Myocyte (in vitro differentiated cells): ENCODE measurements at places on chromosomes 3 and 15.

DNA sequence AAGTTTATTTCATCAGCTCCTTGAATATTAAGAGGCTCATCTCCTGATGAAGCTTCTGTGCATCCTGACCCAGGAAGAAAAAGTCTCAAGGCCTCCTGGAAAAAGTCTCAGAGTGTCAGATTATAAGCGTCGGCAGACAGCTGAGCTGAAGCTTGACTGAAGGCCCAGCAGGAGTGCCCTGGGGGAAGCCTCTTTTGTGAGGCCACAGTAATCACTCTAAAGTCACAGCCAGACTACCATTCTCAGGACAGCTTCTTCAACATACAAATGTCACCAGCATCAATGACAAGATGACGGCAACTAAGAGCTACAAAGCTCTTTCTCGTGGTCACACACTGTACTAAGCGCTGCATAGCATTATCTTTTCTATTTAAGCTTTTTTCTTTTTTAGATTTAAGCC, 72.7 kb upstream of the LRRN1 start:
- no peak for DNase-seq

DNA sequence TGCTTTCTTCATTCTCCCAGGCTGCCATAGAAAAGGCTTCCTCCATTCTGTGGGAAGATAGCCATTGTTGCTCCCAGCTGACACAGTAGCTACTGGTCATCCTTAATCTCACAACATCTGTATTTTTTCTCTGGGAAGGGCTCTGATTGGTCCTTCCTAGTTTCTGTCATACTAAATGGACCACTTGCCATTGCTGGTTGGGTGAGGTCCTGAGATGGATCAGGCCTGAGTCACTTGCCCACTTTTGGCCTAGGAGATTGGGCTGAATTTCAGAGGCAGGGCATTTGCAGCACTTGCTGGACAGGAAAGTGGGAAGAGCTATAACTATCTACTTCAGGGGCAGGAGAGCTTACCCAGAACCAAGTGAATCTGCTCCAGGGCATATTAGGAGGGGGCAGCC, 106.5 kb upstream of the PROK2 start:
- peak; percentile 36 for DNase-seq

- no peak for DNase-seq
These were observed 130.2 kb upstream of the ANKRD28 start for GRCh38 chr3:15927969-15928368.

DNA sequence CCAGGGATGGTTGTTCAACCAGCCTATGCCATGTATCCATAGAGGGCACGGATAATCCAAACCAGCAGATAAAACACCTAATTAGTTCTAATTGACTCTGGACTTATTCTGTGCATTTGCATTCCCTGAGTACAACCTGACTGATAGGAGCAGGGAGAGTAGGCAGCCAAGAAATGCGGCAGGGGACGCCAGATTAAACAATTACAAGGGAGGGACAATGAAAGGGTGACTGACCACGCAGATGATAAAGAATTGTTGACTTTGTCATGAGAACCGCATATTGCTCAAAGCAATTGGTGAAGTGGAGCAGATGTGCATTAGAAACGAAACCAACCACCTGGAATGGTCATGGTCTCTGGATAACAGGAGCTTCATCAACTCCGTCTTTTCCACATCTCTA, 369.1 kb upstream of the FRG2C start:
- no peak for DNase-seq

GRCh38 chr15:101052031-101052620, 133.0 kb downstream of the LRRK1 start:
- no peak for DNase-seq

- DNase-seq, result no peak
These were observed 16.8 kb downstream of the MYO5C start for GRCh38 chr15:52278636-52279367.

DNA sequence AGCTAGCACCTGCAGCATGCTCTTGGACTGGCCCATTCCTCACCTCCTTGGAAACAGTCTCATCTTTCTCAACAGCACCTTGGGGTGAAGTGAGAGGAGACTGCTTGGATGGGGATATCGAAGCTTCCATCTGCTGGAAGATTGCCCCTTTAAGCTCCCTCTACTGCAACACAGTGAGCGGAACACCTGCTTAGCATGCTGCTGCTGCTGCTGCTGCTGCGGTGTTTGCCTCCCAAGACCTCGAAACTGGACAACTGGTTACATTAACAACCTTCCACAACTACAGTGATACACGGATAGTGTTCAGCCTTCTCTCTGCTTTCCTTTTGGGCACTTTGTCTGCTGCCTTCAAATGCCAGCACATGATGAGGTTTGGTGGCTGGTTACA, 253.9 kb upstream of the LYSMD4 start:
- no peak for DNase-seq

- DNase-seq, result no peak
These were observed 167.3 kb upstream of the THBS1 start for GRCh38 chr15:39413558-39413957.

GRCh38 chr3:94004301-94004910, 24.0 kb downstream of the STX19 start:
- DNase-seq, result peak; percentile 59

DNA sequence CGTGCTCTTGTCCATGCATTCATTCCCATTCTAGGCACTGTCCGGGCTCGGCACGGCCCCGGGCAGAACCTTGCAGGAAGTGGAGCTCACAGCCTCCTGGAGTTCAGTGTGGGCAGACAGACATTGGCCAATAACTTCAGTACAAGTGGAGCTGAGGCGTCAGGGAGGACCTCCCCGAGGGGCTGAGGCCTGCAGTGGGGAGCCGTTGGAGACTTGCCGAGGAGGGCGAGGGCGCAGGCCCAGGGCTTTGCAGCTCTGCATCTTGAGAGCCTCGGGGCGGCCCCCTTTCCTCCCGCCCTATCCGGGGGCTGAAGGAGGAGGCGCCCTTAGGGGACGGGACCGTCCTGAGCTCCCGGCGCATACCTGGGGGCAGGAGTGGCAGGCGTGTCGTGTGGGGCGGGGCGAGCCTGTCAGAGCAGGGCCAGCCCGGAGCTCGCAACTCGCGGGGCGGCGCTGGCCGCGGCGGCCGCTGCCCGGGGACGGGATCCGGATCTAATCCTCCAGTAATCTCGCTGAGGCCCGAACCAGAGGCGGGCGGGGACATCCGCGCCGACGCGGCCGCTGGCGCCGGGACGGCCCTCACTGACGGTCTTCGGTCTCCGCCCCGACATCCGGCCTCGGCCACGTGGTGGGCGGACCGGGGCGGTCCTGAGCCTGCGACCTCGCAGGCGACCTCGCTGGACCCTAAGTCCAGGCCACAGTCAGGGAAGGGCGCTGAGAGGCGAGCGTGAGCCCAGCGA, at the start of gene ACY1:
Gene ACY1, plus strand, starts transcription at position 698 of the 740 bp plus-strand sequence. CDS start 530 bp downstream, outside the sequence.
- peak; percentile 84 for DNase-seq

DNA sequence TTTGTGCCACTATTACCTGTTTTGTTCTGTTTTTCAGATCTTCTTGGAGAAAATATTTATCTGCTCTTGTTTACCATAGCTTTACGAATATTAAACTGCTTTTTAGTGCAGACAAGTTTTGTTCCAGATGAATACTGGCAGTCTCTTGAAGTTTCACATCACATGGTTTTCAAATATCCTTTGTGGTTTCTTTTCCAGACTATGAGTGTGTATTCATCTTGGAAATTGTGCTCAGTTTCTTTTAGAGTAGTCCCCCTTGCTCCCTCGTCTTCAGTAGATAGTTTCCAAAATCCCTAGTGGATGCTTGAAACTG, 1.2 kb downstream of the PIGB start:
- DNase-seq, result no peak

DNA sequence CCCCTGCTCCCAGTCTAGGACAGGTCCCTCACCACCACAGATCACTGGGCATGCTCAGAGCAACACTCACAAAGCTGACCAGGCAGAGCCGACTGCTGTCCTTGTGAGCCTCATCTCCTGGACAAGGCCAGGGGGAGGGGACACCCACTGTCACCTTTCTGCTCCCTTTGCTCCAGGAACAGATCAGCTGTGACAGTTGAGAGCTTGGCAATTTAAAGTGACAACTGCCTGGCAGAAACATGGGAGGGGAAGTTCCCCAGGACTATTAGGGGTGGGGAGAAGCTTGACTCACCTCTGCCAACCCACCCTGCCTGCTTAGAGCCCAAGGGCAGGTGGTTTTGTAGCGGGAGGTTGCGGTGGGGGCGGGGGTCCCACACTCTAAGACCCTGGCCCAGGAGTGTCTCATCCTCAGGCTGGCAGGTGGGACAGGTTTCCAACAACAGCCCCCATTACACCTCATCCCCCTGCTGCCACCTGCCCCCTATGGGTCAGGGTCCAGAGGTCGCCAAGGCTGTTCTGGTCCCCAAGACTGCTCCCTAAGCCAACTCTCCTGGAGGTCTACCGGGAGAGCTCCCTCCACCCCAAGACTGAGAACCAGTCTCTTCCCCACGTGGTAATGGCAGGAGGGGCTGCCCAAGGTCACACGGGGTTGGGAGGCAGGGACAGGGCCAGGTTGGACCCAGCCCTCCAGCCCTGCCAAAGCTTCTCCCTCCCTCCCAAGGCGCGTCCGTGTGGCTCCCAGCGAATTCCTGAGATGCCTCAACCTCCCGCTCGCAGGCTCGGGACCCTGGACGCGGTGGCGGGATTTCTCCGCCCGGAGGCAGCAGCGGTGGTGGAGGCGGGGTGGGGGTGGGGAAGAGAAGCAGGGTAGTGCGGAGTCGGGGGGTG, 80.4 kb downstream of the IQSEC1 start:
- DNase-seq, result peak; percentile 49
